ENCODE measurements at places on chromosomes 7 and 10.

- no peak for DNase-seq
These were observed 537.1 kb upstream of the FOXK1 start for GRCh38 chr7:4144811-4145510.

GRCh38 chr7:54963155-54963554 lies 55.7 kb upstream of the EGFR start:
- DNase-seq: no peak

DNA sequence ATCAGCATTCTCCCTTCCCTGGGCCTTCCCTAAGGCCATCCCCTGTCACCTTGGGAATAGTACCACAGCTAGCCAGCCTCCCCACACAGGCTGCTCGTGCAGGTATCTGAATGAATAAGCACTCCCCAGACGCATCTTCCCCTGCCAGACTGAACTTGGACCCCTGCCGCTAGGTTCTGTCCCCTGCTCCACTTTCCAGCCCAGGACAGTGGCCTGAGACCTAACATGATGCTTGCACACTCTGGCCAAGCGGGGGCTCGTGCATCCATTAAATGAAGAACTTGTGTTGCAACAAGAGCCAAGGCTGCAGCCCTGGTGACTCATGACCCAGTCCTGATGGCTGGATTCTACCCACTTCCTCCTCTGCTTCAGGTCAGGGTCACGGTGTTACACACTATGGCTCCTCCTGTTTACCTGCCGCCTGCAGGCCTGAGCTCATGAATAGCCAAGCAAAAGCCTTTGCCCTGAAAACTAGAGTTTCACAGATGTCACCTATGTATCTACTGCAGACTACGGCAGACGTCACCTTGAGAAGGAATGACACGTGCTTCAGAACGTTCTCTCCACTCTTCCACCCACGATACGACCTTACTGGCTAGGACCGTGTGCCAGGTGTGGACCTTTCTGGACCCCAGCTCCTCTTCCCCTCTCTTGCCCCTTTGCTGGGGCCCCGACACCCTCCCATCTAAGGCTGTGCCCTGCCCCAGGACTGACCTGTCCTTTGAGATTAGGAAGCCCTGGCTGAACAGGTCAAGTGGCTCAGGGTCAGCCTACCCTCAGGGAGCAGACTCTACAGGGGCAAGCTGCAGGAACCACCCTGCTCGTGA lies 6.5 kb downstream of the ASB13 start:
- DNase-seq: peak; percentile 88

- DNase-seq: no peak
These were observed 37.0 kb upstream of the PDCD4 start for GRCh38 chr10:110834629-110835301.

DNA sequence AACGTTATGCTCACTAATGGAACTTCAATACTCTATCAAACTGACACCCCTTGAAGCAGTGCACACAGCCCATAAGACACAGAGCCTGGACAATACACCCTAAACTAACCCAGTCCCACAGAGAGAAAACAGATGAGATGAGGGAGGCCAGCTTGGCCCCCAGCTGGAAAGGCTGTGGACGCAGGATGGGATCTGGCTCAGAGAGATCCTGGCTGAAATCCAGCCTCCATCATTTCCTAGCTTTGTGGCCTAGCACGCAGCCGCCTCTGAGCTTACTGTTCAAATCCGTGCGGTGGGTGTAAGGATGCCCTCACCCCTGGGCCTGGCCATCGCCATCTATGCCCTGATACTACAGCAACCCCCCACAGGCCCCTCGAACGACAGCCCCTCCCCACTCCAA lies 32.7 kb downstream of the SNX8 start:
- no peak for DNase-seq

DNA sequence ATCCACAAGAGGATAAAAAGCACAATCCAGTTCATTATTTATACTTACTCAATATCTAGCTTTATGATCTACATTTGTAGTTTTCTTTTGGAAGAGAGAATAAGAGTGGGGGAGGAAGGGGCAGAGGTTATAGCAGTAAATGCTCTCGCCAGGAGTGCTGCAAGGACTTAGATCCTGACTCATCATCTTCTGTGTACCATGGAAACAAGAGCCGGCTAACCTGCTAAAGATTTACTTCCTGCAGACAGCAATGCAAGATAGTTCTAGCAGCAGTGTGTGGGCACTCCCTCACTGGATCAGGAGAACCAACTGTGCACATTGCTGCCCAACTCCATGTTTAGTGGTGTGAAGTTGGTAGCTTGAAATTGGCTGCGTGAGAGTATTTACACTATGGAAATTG lies 47.7 kb upstream of the TRIL start:
- no peak for DNase-seq

DNA sequence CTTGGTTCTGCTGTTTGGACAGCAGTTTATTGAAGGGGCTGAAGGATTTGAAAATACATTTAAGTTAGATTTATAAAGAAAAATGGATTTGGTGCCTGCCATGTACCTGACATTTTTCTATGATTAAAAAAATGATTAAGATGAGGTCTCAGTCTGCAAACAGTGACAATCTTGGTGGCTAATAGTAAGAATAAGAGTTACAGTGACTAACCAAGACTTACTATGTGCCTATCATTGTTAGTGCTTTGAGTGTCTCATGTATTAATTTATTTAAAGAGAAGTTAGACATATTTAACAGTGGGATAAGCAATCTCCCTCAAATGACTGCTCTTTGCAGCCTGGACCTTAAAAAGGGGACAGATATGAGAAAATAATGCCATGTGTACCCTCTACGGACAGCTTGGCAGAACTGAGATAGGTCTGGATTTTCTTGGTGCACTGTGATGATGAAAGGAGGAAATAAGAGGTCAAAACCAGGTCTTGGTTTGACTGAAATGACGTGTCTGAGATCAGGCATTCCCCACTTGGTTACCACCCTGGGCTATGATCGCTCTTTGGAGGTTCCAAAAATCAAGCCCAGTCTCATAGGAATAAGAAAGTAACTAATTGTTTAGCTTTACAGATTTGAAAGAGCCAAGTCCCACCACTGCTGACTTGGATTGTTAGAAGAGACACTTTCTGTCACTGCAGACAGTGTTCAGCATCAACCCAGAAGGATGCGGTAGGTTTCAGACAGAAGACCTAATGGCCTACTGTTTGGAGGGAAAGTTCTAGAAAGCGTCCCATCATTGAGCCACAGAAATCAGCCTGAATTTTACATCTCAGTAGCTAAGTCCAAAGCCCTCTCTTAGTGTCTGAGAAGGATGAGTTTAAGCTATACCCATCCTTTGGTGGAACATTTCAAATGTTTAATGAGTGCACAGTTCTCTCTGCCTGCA lies 2.1 kb downstream of the CASP7 start:
- DNase-seq: no peak

GRCh38 chr7:46237466-46237865 lies 316.4 kb upstream of the IGFBP3 start:
- DNase-seq: no peak

GRCh38 chr10:29306688-29307087 lies 17.8 kb downstream of the LYZL1 start:
- DNase-seq: no peak

GRCh38 chr10:51086710-51087109 lies 12.4 kb downstream of the PRKG1 start:
- no peak for DNase-seq

DNA sequence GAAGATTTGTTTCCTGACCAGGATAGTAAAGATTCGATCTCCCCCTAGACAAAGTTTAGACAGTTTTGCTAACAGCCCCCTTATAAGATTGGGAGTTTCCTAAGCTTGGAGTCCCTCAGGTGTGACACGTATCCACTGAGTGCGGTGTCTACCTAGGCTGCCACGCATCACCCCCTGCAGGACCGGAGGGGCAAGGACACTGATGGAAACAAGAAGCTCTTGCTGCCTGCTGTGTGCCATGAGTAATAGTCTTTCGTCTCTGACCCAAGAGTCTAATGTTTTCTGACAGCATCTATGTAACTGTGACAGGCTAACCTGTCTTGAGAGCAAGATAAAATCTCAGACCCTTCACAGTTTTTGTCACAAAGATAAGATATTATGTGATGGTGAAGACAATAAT lies 173.5 kb downstream of the SEMA3E start:
- peak; percentile 9 for DNase-seq

- DNase-seq: no peak
These were observed 43.7 kb downstream of the SVIL start for GRCh38 chr10:29590915-29591650.

- peak; percentile 15 for DNase-seq
These were observed 13.9 kb upstream of the TBATA start for GRCh38 chr10:70799124-70799523.

DNA sequence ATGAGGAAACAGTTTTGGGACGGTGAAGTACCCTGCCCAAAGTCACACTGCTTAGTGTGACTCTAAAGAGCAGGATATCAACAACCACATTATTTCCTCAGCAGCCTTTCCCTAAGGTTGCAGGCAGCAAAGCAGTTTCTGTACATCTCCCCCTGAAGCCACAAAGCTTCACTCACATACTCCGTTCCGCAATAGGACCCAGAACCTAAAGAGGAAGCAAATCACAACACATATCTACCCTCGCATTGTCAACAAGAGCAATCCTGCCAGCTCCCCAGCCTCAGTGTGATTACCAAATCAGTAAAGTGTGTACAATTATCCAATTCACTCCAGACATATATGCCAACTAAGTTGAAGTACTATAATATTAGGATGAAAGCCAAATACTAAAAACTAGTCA lies 30.8 kb downstream of the VAX1 start:
- no peak for DNase-seq

- DNase-seq: no peak
These were observed 58.3 kb upstream of the KIF5B start for GRCh38 chr10:32114508-32114907.

DNA sequence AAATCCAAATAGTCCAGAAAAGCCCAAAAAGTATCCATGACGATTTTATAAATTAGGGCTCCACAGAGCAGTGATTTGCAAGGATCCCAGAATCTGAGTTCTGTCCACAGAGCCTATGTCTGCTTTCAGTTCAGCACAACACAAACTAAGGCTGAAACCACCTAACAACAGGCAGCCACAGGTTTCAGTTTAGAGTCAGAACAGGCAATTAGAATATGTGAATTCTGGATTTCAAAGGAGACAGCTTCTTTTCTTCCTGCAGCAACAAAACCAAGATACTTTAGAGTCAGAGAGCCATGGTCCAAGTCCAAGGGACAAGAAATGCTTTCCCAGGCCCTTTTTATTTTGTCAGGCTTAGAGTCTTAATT lies 23.6 kb downstream of the IFIT3 start:
- DNase-seq: peak; percentile 46

DNA sequence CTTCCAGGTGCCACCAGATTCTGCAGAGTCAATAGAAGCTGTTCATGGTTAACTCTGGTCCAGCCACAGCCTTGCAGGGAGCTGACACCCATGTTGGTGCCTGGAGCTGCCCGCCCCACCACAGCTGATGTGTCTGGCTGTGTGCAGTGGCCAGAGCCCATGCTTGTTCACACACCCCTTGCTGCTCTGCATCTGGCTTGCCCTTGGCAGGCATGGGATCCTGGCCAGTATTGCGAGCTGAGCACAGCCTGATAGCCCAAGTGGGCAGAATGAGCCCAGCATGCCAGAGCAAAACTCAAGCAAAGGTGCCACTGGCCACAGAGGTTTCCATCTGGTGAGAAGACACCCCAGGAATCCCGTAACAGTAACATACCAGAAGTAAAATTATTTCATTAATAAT lies 843.6 kb downstream of the SORCS1 start:
- DNase-seq: no peak

All from ELR (cell line).